ENCODE measurements at places on chromosomes 12 and 14.
A peak's percentile ranks its signal among the peaks of the same experiment; 100 is the strongest.

GRCh38 chr12:94174576-94174975 is 26.2 kb downstream of the PLXNC1 start:
- DNase-seq = no peak

DNA sequence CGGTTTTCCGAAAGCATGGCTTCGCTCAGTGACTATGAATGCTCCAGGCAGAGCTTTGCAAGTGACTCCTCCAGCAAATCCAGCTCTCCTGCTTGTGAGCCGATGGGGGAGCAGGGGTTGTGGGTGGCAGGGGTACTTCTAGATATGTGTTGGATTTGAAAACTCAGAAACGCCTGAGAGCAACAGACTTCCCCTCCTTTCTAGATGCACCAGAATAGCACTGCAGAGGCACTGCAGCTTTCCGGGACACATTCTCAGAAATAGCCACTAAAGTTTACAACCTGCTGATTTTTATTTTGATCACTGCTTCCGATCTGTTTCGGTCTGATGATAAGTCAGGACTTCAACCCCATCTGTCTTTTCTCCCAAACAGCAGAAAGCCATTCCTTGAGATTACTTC is 8.6 kb downstream of the TCP11L2 start:
- DNase-seq = no peak

GRCh38 chr14:101758913-101759593 is 2.5 kb upstream of the PPP2R5C start:
- no peak for DNase-seq

GRCh38 chr14:64704143-64704742 is at the start of gene PLEKHG3:
Gene PLEKHG3 (plus strand): TSS chr14:64704424. CDS start chr14:64727632, 23,208 bp downstream.
- peak; percentile 80 for DNase-seq

DNA sequence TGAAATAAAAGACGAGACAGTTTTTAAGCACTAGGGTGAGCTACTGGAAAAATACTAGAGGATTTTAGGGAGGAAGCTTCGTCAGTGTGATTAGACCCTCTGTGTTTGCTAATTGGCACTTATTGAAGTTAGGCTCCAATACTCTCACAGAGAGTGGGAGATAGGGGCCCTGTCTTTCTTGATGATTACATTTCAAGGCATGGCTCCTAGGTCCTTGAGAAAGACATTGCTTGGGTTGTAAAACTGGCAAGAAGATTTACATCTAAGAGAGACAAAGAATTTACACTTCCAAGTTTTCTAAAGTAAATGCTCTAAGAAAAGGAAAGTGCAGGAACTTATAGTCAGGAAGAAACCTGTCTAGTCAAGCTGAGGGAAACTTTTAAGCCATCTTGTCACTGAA is 183.2 kb downstream of the C12orf50 start:
- no peak for DNase-seq

GRCh38 chr12:56872366-56872765 is 61.8 kb downstream of the SDR9C7 start:
- DNase-seq = no peak

DNA sequence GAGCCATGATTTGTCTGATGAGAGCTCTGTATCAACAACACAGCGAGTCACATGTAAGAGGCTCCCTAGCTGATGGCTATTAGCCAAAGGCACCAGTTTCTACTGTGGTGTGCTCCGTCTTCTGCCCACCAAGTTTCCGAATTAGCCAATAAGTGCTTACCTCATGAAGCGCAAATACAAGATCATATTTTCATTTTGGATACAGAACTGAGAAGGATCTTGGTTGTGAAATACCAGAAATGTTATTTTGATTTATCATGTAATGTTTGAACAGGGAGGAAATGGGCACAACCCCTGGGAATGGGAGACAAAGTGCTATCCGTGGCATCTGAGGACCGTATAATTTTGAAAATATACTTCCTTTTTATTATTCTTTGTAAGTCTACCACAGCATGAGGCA is 234.3 kb downstream of the DACT1 start:
- DNase-seq = no peak

DNA sequence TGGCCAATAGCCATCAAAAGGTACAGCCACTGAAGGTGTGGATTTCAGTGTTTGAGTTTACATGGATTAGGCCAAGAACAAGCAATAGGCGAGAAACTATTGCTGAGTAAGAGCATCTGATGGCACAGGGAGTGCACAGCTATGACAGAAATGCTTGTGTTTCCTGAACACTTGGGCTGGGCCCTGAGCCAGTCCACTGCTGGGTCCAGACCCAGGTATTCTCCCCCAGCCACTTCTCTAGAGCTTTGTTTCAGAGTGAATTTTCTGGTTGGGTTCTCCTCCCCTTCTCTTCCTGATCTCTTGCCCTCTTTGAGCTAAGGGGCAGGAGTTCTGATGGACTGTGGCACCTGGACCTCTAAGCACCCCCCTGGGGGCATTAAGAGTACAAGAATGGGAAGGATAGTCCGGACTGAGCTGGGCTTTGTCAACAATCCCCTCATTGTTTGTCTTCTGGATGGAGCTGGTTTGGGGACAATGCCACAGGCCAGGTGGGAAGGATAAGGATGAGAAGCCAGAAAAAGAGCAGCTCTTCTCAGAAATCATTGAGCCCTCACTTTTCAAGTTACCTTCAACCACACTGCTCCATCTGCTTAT is 8.3 kb downstream of the HOXC5 start:
- DNase-seq = no peak

DNA sequence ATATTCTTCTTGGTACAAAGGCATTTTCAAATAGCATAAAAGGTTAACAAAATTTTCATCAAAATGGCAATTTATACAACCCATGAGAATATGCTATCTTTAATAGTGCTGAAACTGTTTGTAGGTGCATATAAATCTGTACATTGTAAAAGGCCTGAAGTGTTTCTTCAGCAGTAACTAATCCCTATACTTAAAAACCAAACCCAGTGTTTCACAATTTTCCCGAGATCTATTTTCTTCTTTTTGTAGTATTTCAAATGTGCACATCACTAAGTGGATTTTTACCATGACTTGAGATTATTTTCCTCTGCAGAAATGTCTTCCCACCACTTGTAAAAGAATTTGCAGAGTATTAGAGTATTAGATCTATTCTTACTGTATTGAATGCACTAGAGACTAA is 76.5 kb downstream of the FERMT2 start:
- no peak for DNase-seq

GRCh38 chr12:8036346-8036745 is 3.8 kb downstream of the FOXJ2 start:
- DNase-seq = no peak

GRCh38 chr12:79020106-79020505 is 155.5 kb downstream of the SYT1 start:
- no peak for DNase-seq

DNA sequence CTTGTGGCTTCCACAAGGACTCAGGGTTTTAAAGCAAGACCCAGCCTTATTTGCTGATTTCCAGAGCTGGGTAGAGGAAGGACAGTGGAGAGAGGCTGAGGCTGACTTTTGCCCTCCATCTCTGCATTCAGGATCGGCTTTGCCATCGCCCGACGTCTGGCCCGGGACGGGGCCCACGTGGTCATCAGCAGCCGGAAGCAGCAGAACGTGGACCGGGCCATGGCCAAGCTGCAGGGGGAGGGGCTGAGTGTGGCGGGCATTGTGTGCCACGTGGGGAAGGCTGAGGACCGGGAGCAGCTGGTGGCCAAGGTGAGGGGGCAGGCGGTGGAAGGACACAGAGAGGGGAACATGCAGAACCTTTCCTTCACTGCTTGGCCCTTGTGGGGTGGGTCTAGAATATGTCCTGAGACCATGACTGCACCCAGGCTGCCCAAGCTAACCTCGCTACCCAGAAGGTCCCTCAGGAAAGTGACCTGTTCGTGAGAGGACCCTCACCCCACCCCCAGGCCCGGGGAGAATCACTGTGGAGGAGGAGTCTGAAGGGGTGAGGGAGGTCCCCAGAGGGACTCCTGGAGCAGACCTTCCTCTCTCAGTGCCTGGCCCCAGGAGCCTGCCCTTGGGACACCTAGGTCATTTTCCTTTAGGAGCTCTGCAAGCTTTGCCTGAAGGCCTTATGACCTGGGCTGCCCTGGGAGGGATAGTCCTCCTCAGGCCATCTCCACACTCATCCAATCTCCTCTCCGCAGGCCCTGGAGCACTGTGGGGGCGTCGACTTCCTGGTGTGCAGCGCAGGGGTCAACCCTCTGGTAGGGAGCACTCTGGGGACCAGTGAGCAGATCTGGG is 3.1 kb downstream of the DHRS2 start:
- no peak for DNase-seq

GRCh38 chr12:47022296-47022695 is 57.1 kb upstream of the PCED1B start:
- DNase-seq = peak; percentile 66

DNA sequence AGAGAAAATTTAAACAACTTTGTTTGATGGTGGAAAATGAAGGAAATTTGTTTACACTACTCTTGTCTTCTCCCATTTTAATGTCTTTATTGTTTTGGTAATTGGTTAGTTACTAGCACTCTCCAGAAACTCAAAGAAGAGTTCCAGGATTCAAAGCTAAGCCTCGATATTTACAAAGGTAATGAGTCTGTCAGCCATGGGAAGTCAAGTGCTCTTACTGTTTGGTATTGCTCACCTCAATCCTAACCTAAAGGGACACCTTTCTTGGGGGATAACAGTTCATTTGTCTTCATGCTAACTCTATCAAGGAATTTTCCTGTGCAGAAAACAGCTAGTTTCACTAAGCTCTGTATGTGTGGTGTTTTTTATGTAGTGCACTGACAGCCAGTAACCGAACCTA is 222.9 kb upstream of the LMO3 start:
- no peak for DNase-seq

GRCh38 chr12:116294454-116295165 is 17.1 kb upstream of the MED13L start:
- DNase-seq = no peak
